Sciatic nerve (tissue), 2 donors: ENCODE measurements at places on chromosomes 1 and 21. TPM values are rescaled to one million over a fixed set of nuclear protein-coding genes. Genes with fewer than 3 reads are reported as not detected.

GRCh38 chr1:47881505-47882442, 115.4 kb downstream of the TRABD2B start:
- DNase-seq = no peak

DNA sequence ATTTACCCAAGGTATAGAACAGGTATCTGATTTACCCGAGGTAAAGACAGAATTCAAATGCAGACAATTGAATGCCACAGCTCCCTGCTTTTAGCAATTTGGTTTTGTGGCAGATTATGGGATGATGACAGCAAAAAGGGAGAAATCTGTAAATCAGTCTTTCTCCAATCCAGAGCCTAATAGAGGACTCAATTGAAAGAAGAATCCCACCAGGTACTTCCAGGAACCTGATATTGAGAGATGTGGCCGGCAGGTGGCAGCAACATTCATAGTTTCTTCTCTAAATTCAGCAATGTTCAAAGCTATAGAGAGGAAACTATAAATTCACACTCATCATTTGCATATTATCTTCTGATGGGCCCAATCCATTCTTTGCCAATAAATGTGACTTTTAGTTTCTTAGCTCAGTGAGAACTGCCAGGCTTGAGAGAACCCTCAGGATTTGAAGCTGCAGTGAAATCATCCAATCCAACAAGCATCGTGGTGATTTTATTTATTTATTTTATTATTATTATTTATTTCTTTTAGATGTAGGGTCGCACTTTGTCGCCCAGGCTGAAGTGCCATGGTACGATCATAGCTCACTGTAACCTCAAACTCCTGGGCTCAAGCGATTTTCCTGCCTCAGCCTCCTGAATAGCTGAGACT, 9.8 kb upstream of the PHACTR4 start:
- DNase-seq = peak; percentile 84

DNA sequence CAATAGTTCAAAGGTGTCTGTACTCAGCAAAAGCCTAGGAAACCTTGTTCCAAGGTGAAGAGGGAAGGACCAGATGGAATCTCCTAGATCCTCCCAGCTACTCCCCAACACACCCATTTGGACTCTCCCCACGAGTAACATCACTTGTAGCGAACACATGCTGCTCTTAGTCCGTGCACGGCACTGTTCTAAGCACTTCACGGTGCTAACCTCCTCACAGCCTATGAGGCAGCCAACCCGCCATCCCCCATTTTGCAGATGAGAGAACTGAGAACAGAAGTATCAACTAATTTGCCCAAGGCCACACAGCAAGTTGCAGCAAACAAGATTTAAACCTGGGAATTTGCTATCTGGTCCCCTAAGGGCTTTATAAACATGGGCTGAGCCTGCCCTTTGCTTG, 24.3 kb downstream of the MRPL37 start:
- DNase-seq = no peak

GRCh38 chr1:177080564-177080963, 83.9 kb downstream of the ASTN1 start:
- no peak for DNase-seq

Gene SLC26A9
- total RNA-seq = not detected

Gene MANEAL
- 2.3 TPM for total RNA-seq
